ENCODE measurements at places on chromosomes 2 and 18.

DNA sequence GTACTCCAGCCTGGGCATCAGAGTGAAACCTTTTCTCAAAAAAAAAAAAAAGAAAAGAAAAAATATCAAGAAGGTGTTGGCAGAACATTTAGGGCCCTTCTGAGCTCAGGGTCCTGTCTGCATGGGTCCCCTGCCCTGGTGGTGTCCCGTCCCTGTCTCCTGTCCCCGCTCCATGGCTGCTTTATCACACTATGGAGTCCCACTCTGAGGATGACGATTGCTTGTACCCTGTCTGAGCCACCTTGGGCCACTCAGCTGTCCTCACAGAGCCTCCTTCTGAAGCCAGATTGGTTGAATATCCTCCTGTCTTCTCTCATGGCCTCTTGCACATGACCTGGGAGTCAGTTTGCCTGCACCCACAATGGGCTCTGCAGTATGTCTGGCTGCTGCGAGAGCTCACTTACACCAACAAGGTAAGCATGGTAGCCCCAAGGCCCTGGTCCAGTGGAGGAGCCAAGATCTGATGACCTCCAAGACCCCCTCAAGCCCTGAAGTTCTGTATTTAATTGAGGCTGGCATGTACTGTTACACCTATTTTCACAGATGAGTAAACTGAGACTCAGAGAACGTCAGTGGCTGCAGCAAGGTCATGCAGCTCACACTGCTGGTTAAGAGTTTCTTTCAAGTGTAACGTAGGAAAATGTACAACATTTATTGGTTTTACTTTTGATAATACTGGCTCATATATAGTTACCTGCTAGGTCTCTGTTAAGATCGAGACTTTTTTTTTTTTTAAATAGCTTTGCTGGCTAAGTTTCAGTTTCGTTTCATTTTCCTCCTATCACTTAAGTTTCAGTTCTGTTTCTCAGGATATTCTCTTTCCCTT, 16.9 kb upstream of the ZCCHC2 start:
- peak; percentile 53 for DNase-seq

DNA sequence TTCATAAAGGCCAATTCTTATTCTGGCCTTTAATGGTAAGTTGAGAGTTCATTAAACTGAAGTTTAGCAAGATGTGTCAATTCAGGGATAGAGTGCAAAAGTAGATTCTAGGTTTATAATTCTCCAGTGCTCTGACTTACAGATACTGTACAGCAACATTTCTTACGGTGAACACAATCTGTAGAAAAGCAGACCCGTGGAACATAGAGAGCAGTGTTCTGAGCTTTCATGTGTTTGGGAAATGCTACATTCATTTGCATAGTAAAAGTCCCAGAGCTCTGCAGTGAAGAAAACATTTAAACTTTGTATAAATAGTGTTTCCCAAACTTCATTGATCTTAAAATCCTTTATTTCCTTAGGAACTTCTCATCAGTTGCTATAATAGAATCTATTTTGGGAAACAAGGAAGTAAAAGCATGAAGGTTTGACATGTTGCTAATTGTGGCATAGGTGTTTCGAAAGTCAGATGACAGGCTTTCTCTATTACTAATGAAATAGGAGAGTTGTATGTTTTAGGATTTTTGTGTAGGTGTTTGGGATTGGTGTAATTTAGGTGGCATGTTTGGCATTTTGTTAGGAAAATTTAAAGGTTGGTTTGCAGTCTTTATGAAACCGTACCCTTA, 138.2 kb downstream of the ASXL3 start:
- DNase-seq, result no peak

- DNase-seq, result no peak
Observed at GRCh38 chr2:226121046-226121738, 678.4 kb downstream of the IRS1 start.

GRCh38 chr2:8189316-8189715, 492.5 kb upstream of the ID2 start:
- DNase-seq, result no peak

- no peak for DNase-seq
Observed at GRCh38 chr2:65128297-65129190, 1.4 kb downstream of the RAB1A start.

DNA sequence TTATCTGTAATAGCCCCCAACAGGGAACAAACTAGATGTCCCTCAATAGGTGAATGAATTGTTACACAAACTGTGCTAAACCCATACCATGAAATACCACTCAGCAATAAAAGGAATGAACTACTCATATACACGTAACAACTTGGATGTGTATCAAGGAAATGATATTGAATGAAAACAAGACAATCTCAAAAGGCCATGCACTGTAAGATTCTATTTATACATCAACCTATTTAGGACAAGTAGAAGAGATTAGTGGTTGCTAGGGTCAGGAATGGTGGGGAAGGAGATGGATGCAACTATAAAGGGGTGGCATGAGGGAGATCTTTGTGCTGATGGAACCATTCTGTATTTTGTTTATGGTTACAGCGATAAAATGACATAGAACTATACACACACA, 47.1 kb downstream of the KANSL3 start:
- DNase-seq, result no peak

- DNase-seq, result no peak
Observed at GRCh38 chr2:58369594-58369993, 128.5 kb upstream of the FANCL start.

DNA sequence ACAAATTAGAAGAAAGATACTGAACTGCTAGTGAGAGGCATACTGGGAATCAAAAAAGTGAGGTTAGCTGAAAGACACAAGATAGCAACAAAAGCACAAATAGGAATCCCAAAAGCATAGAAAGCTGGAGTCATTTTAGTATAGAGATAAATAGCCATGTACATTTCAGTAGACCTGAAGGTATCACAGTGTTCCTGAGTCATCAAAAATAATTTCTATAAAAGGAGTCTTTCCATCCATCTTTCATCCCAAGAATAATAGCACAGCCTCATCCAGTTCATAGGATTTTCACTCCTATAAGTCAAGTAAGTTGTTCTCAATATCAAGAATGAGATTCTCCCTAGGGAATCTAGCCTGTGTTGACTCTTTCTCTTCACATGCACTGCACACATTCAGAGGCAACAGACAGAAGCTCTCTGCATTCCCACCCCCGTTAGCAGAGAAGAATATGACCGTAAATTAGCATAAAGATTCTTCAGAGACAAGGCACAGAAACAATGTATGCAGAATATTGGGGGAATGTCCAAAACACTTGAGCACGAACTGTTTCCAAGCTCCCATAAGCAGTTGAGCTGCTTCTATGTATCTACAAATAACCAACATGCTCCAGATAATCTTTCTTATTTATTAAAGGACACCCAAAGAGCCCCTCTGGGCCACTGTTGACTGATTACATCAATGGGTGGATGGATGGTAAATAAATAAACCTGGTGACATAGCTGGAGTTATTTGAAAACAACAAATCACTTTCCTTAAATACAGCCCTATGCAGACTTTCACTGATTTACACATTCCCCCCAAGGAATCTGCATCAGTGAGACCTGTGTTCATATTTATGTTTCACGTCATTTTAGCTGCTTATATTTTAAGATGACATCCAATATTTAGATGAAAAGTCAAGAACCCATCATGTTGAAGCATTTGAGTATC, 174.5 kb upstream of the PKDCC start:
- DNase-seq, result no peak

DNA sequence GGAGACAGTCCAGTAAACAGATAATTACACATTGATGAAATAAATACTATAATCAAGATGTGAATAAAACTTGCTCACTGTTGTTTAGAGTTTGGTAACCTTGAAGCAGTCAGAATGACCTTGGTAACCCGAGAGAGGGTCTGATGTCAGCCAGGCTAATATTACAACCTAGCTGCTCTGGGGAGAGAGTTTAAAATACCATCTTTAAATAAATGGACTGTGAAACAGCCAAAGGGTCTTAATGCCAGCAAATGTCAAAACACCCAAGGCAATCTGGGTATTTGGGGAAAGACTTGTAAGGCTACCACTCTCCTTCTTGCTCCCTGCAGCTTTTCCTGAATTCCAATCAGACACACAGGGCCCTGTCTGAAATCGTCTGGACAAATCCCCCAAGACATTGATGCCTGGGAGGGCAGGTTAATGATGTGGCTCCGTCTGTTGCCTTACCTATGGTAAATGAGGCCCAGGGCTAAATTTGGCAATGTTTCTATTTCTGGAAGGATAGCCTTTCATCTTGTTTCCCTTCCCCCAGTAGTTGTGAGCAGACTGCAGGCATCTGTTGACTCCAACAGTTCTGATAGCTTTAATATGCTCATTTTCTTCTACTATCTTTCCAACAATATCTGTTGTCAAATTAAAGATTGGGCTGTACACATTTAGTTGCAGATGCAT, 43.0 kb upstream of the ITGB6 start:
- DNase-seq, result no peak

GRCh38 chr2:150698016-150698661, 210.7 kb upstream of the RND3 start:
- DNase-seq, result no peak

GRCh38 chr2:26633993-26634595, 7.1 kb downstream of the CIB4 start:
- no peak for DNase-seq
